NB4 (cell line): ENCODE measurements at places on chromosomes 5 and 9.

DNA sequence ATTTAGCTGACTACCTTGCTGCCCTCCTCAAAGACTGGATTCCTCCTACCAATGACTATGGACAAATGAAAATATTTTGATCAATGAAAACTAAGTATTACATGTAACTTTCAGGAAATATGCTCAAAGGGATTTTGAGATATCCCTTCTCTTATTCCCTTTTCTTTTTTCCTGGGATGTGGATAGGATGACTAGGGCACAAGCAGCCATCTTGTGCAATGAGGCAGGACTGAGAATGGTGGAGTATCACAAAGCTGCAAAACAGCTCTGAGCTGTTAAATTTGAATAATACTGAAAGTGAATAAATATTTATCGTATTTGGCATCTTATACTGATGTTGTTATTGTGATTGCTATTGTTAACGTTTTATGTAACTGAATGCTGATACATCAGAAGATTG is 333.1 kb upstream of the NUDT12 start:
- DNase-seq, result no peak

GRCh38 chr5:92887254-92887653 is 693.8 kb downstream of the NR2F1-AS1 start:
- DNase-seq, result no peak

DNA sequence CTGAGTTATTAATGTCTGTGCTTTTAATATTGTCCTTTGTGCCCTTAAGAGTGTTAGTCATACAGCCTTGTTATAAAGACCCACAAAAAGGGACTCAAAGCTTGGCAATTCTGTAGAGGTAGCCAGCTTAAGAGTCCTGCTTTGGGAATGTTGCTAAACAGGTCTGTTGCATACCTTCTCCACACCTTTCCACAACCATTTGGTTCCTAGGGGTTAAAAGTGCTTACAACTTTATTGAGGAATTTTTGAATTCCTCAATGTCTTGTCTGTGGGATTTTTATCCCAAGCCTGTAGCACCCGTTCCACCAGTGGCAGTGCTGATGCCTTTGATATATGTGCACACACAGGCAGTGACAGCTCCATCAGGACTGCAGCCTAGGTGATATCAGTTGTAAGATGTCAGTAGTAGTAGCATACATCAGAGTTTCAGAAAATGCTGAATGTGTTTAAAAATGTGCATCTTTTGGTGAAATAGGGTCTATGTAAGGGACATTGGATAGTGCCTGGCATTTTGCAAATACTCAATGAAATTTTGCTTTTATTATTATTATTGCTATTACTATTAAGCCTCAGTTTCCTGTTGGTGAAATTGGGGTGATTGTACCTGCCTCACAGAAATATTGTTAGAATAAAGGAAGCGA is 68.5 kb downstream of the WWC1 start:
- DNase-seq, result no peak

GRCh38 chr5:107916731-107917725 is 246.3 kb upstream of the EFNA5 start:
- no peak for DNase-seq

DNA sequence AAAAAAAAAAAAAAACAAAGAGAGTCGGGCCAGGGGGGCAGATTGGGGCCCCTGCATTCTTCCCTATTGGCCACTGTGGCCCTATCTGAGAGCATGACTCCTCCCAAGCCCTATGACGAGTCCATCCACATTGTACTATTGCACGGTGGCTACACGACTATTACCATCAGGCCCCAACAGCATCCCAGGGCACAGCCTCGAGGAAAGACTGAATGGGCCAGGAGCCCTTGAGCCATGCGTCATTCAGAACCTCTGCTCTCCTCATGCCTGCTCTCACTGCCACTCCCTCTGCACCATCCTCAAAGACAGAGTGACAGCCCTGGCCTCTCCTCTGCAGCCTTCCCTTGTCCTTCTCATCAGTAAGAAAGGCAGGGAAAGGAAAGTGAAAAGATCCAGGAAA is 20.2 kb upstream of the ORM1 start:
- DNase-seq, result no peak

DNA sequence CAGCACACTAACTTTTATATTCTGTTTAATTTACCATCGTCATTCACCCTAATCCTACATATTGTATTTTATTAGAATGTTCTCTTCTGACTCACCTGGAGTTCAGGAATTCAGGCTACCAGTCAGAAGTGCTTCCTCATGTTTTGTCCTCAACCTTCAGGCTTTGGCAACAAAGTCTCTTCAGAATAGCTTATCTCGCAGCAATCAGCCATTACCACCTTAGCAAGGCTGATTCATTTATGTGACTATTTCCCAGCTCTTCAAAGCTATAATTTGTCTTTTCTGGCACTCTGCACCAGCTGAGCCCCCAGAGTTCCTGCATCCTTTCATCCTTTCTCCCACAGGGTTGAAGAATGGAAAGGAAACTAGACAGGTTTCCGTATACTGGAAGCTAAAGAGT is 365.5 kb upstream of the CDH18 start:
- DNase-seq, result no peak

- peak; percentile 44 for DNase-seq
Measured at GRCh38 chr5:140108093-140109017, 5.6 kb upstream of the PURA start.

DNA sequence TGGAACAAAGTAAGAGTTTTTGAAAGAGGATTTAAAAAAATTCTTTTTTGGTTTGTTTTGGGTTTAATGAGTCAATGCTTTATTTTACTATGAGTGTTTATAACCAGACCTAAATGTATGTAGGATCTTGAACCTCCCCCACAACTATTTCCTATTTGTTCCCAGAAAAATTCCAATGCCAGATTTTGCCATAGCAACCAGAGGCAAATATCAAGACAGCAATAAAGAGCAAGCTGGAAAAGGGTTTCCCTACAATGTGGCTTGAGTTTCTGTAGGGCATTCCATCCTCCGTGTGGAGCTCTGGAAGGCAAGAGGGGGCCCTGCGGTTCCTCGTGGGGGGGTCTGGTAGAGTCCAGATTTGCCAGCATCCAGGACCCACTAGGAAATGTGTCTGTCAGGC is 27.8 kb upstream of the GDNF start:
- DNase-seq, result no peak

- DNase-seq, result no peak
Measured at GRCh38 chr9:109817146-109817845, 37.3 kb downstream of the PALM2AKAP2 start.

- no peak for DNase-seq
Measured at GRCh38 chr9:126449725-126450667, 123.4 kb downstream of the MVB12B start.

DNA sequence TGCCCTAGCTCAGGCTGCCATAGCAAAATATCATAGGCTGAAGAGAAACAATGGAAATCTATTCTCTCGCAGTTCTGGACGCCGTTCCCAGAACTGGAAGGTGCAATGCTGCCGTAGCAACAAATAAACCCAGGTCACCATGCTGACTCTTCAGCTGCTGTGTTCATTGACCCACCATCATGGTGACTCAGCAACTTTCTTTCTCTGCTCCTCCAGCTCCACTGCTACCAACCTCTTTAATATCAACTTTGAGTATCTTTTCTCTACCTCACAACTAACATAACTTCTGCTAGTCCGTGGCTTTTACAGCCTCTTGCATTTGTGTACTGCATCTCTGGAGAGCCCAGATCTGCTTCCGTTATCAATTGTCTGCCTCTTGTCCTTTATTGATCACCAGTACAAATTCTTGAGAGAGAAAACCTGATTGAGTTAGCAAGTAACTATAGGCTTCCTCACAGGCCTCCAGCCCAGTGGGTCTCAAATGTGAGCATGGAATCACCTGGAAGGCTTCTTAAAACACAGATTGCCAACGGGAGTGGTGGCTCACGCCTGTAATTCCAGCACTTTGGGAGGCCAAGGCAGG is 47.3 kb upstream of the SLC30A5 start:
- DNase-seq, result peak; percentile 31

DNA sequence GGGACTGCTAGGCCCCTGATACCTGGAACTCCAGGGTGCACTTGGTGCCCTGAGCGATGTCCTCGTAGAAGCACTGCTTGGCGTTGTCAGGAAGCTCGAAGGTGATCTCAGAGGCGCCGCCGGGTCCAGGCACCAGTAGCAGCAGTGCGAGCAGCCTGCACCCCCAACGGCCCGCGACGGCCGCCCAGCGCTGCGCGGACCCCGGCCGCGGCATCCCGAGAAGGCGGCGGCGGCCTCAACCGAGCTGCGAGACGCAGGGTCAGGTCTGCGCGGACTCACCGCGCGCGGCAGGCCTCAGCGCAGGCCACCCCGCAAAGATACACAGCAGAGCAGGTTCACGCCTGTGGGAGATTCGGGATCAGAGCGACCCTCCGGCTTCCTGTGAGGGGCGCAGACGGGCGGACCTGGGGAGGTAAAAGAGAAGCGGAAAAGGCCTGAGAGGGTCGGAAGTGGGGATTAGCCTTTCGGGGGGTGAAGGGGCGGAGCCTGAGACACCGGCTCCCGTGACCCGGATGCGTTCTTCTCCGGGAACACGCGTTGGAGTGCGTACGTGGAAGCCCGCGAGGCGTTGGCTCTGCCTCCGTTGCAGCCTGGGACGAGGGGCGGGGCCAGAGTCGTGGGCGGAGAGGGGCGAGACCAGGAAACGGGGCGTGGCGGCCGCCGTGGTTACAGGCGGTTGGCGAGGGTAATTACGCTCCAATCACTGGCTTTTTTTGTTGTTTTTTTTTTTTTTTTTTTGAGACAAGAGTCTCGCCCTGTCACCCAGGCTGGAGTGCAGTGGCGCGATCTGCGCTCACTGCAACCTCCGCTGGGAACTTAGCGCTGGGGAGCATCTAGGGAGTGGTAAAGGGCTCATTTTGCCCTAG is at the start of gene TMED7:
Gene TMED7, minus strand, starts transcription at position 458 of the 866 bp plus-strand sequence. Its CDS starts 244 bp downstream, at position 214.
- DNase-seq, result peak; percentile 98
